Stimulated activated CD4-positive, alpha-beta T cell treated with anti-CD3 and anti-CD28 coated beads, TNF-alpha, amount 100 ng/mL, for 4 hours (primary cell): ENCODE measurements at places on chromosomes 16 and 17.

DNA sequence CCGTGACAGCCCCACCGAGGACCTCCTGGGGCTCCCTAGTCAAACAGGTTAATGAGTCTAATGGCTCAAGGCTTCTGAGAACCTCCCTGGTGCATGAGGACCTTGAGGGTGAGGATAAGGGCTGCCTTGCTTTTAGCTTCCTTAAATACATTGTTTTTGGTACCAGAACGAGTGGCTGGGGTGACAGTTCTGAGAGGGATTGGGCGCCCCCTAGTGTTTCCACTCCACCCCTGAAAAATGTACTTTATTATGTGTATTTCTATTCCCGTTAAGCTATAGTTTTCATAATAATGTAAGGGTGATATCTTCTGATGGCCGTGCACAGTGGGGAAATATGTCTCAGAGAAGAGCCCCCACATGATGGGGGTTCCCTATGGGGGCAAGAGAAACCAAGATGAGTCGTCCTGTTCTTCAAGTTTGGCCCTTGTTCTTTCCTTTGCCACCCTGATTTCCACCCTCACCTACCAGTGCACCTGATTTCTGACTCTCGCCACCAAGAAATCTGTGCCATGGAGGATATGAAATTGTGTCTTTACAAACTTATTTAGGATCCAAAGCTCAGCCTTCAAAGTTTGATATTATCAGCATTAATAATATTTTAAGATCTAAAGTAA, 14.5 kb upstream of the VWA3A start:
- DNase-seq = peak; percentile 54

DNA sequence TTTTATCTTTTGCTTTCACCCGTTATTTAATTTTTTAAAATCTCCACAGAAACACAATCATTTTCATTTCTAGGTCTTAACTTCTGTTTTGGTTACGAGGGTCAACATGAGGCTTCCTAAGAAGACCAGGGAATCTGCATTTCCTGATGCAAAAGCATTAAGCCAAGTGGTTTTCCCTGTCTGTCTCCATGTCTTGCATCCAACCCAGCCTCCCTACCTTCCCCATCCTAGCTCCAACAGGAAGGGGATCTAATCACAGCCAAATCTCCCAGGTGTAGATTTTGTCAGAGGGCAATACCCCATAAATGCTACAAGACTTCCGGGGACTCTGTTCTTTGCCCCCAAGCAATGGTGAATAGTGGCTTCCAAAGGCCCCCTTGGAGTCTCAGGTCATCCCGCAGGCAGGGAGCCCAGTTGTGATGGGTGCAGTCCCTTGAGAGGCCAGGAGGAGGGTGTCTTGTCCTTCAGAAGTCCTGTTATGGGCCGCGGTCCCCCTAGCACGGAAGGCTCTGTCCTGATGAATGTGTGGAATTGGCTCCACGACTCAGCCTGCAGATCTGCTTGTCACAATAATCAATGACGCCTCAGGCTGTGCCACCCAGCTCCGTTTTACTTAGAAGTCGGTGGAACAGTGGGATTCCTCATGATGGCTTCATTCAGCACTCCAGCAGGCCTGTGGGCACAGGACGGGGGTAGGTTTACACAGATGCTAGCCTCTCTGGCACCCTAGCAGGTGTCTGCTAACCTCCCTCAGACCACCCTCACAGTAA, 141.1 kb downstream of the RGS9 start:
- DNase-seq = no peak

DNA sequence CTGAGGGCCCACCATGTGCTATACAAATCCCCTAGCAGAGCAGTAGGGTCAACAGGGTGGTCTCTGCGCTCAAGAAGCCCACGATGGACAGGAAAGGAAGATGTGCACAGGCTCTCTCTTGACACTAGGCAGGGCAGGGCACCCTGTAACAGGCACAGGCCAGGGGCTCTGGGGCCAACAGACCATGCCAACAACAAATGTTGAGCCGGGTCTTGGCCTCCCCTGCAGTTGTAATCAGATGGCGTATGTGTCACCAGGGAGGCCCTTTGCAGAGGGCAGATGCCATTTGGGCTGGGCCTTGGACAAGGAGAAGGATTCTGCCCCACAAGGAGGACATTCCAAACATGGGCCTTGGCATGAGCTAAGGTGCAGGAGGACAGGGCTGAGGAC, 5.3 kb downstream of the TRPV1 start:
- DNase-seq = no peak

DNA sequence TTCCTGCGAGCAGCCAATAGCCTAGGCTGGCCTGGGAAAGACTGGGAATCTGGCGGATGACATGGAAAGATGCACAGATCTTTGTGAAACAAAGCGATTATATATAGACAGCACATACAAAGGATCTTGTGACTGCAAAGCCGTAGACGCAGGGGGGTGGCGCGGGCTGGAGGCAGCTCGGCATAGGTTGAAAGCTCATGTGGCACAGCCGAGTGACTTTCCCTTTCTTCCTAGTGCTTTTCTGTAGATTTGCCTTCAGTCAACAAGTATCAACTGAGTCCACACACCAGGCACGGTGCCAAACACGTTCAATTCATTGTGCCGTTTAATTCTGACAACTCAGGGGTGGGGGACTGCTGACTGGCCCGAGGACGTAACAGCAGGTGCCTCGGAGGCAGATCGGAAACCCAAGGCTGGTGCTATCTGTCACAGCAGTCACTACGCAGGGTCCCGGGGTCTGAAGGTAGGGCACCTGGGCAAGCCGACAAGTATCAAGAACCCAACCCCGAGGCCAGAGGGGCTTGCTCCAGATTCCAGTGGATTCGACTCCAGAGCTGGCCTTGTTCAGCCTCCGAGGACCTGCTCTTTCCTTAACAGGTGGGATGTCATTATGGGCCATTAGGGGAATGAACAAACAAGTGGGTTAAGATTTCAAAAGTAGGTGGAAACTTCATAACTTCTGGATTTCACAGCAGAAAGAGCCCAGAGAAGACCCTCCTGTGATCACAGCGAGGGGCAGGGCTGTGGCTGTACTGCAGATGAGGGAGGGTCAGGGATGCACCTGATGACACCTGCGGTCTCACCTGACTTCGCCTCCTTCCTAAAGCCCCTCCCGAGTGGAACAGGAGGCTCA, 5.9 kb downstream of the PAM16 start:
- no peak for DNase-seq

GRCh38 chr17:29661213-29661612, 38.5 kb upstream of the CORO6 start:
- DNase-seq = no peak

GRCh38 chr16:86193528-86194193, 294.7 kb downstream of the IRF8 start:
- no peak for DNase-seq

DNA sequence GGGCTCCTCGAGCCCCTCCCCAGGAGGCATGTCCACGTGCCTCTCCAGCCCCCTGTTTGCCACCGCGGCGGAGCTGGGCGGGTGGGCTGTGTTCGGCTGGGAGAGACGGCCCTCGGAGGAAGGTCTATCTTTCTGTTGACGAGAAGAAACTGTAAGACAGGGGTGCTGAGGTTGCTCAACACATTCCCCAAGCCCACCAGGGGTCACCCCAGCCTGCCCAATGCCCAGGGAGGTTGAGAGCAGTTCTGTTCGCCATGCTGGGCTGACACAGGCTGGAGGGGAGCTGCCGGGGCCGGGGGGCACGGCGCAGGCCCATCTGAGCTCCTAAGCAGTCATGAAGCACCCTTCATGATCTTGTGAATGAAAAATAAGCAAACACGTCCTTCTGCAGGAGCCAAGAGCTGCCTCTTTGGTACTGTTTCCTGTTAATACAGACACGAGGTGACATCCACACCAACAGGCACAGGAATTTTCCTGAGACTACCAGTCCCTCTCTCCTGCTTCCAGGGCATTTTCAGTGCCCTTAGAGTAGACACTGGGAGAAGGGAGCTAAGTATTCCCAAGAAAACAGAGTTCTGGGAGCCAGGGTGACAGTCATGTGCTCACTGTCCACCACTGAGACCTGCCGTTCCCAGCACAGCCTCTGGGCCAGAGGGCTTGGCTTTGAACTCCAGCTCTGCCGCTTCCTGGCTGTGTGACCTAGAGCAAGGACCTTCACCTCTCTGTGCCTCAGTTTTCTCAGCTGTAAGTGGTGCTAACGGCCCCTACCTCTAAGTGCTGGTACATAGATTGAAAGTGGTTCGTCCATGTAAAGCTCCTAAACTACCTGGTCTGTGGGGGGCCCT, 9.2 kb downstream of the UBALD2 start:
- no peak for DNase-seq

- no peak for DNase-seq
Observed at GRCh38 chr16:49972280-49972679, 52.7 kb upstream of the CNEP1R1 start.

DNA sequence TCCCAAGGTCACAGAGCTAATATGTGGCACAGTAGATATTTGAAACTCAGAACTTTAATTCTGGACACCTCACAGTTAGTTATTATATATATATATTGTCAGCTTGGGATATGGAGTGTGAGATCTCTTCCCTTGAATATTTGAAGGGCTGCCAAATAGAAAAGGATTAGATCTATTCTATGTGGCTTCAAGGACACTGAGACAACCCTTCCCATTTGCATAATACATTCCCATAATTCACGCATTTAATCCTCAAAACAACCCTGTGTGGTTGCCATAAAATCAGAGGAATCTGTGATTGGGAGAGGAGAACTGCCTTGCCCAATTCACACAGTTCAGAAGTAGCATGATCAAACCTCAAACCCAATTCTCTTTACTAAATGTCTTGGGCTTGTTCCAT, 365.8 kb upstream of the DYNLRB2 start:
- DNase-seq = no peak

DNA sequence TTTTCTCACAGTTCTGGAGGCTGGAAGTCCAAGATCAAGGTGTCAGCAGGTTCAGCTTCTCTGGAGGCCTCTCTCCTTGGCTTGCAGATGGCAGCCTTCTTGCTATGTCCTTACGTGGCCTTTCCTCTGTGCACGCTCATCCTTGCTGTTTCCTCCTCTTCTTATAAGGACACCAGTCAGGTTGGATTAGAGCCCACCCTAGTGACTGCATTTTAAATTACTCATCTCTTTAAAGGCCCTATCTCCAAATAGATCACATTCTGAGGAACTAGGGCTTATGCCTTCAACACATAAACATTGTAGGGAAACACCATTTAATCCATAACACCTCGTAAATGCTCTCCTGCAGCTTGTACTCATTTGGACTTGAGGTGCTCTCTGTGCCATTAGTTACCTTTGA, 36.3 kb downstream of the DHRS7C start:
- DNase-seq = no peak

GRCh38 chr17:58281511-58282011, 826 bp upstream of the MPO start:
- no peak for DNase-seq

GRCh38 chr16:66120656-66121055, 245.8 kb upstream of the CDH5 start:
- DNase-seq = no peak

GRCh38 chr17:55152236-55152635, 112.5 kb upstream of the HLF start:
- no peak for DNase-seq

GRCh38 chr17:50917418-50917743, 51.2 kb upstream of the TOB1 start:
- no peak for DNase-seq

- no peak for DNase-seq
Observed at GRCh38 chr16:15398618-15399316, 3.2 kb downstream of the MPV17L start.

- DNase-seq = no peak
Observed at GRCh38 chr17:73801455-73802100, 157.3 kb upstream of the SDK2 start.

- DNase-seq = no peak
Observed at GRCh38 chr16:84058211-84058610, 15.6 kb upstream of the SLC38A8 start.

DNA sequence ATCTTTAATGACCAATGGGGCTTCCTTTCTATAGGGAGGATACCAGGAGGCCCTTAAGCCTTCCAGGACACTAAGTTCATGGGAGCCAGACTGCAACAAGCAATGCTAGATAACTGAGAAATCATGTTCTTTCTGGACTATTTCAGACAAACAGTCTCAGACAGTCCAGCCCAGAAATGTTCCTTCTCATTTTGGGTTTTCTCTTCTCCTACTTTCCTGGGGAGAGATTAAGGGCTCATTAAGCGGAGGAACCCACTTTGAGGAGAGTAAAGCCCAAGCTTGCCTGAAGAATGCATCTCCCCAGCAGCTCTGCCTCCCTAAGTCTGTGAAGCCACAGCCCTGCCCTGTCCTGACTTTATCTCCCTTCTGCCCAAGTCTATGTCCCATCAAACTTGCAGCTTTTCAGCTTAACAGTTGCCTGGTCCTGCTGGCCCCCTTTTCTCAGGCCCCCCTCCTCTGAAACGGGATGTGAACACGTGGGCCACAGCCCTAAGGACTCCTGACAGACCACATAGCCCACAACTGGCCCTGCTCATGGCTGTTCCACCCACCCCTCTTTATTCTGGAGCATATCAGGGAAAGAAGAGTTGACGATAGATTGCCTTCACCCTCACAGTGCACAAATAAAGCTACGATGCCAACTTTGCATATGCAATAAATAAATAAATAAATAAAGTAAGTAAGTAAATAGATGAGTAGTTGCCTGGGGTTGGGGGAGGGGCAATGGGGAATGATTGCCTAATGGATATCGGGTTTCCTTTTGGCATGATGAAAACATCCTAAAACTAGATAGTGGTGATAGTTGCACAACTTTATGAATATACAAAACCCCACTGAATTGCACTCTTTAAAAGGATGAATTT, 111.0 kb downstream of the N4BP1 start:
- no peak for DNase-seq

DNA sequence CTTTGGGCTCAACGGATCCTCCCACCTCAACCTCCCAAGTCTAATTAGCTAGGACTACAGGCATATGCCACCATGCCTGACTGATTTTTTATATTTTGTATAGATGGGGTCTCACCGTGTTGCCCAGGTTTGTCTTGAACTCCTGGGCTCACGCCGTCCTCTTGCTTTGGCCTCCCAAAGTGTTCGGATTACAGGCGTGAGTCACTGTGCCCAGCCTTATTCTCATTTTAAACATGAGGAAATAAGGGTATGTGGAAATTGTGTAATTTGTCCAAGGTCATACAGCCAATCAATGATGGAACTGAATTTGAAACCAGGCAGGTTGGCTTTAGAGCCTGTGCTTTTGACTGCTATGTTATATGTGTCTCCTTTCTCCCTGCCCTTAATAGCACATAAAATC, 27.4 kb upstream of the AQP8 start:
- no peak for DNase-seq

GRCh38 chr17:4152471-4152870, 9.5 kb downstream of the CYB5D2 start:
- DNase-seq = no peak
